ENCODE measurements at places on chromosomes 3 and 15.

DNA sequence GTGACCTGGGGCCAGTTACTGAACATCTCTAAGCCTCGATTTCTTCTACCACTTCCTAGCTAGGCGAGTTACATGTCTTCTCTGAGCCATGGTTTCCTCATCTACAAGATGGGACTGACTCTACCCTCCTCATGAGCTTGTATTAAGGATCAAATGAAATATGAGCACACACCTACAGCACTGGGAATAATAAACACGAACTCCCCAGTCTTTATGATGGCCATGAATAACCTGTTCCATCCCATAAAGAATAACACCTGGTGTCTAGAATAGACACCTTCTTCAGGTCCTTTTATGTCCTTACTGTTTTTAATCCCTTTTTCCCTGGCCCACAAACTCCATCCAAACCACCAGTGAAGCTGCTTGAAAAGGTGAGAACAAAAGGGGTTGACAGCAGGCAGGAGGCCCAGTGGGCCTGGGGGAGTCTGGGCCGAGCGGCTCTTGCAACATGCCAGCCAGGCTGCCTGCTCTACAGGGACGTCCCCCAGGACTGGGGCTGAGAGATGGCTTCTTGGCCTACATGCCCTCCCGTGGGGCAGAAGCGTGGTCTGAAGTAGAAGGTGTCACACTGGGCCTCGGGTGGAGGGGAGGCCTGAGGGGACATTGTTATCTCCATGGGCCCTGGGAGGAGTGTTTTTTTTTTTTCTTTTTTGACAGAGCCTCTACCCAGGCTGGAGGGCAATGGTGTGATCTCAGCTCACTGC lies 178.2 kb downstream of the RAB11A start:
- DNase-seq: no peak

DNA sequence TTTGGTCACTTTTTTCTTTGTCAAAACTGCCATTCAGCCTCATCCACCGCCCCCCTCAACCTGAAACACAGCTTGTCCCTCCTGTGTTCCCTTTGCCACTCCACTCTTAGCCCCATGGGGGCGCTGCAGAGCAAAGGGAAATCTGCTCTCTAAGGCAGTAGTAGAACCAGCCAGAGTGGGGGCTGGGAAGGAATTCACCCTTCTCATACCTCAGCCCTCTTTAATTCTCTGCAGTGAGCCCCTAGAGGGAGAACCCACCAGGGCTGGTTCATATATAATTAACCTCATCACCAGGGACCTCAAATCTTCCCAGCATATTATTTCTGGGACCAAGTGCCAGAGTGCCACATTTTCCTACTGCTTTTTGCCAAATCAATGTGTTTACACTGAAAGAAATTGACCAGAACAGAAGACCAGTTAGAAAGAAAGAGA lies 2.8 kb upstream of the BCL6 start:
- peak; percentile 85 for DNase-seq

DNA sequence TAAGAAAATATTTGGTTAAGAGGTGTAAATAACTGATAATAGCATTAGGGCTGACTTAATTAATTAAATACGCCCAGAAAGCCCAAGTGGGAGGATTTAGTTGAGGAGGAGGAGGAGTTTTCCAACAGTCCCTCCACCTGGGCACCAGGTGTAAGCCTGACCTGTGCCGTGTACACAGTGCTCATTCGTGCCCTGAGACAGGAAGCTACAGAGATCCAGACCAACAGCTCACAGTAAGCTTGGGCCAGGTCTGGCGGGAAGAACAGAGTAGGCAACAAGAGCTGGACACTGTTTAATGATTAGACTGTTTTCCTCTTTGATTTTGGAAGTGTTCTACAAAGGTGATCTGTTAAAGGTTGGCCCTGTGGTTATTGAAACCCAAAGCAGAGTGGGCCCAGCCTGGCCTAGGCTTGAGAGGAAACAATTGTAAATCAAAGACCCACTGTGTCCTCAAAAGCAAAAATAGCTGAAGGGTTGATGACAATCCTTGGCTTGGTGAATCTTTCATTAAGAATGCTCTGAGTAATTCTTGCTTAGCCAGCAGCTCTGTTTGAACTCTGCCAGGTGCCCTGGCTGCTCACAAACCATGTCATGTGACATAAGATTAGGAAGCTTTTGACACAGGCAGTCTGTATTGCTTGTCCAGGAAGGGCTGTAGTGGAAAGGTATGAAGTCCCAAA lies 13.8 kb downstream of the SQOR start:
- DNase-seq: no peak

DNA sequence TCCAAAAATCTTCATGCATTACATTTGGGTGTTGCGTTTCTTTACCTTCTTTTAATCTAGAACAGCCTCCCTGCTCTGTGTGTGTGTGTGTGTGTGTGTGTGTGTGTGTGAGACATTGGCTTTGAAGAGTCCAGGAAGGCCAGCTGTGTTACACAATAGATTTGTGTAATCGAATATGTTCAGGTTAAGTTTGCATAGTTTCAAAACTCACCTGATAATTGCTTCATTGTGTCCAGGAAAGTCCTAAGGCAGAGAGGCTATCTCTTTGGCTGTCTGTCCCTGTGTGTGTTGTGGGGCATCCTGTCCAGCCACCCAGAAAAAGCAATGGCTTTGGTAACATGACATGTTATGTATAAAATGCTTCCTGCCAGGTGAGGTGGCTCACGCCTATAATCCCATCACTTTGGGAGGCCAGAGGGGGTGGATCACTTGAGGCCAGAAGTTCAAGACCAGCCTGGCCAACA lies 37.5 kb downstream of the ZNF710 start:
- DNase-seq: no peak

DNA sequence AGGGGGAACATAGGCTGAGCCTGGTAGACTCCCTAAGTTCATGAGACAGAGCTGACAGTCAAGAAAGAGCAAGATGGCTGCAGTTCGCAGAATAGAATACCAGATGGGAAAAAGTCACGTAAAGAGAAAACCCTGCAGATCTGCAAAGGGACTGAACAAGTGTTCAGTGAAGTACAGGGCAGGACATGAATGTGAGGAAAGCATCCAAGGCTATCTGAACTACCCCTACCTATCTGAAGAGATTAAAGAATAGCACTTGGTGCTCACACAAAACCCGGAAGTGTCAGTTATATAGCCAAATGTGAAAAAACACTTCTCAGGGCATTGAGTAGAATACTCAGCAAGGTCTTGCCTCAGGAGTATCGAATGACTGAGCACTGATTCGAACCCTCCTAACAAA lies 44.0 kb downstream of the GOLGB1 start:
- DNase-seq: no peak

GRCh38 chr15:80173022-80173759 lies 20.4 kb downstream of the FAH start:
- peak; percentile 39 for DNase-seq
